ENCODE measurements at places on chromosomes 7 and 10.

DNA sequence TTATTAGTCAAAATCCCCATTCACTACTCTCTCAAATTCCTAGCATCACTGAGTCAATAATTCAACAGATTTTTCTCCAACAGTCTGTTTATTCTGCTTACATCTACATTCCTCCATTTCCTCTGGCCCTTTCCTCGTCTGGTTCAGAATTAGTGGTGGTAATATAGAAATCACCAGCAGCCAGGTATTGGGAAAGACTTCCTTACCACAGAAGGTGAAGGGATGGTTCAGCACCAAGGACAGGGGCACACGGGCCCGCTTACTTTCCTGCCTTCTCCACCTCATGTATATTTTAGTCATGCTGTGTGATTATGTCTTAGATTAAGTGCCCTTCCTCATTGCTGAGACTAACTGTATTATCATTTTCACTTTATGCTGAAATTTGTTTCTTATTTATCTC is 70.4 kb upstream of the APBB1IP start:
- DNase-seq, result peak; percentile 26

DNA sequence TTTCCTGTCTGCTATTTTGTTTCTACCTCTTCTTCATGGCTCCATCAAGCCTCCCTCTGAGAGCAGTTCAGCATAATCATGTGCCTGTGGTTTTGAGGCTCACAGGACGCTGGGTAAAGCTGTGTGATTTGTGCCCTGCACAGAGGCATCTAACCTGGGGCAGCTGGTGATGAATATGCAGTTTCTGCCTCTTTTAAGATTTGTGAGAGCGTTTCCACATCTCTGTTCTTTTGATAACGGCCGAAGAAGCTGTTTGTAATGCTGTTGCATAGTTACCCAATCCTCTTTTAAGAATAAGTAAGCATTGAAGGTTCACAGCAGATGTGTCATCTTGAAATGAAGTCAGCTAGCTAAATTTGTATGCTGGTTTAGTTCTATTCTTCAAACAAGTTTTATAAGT is 45.2 kb downstream of the PNLIPRP3 start:
- DNase-seq, result no peak

DNA sequence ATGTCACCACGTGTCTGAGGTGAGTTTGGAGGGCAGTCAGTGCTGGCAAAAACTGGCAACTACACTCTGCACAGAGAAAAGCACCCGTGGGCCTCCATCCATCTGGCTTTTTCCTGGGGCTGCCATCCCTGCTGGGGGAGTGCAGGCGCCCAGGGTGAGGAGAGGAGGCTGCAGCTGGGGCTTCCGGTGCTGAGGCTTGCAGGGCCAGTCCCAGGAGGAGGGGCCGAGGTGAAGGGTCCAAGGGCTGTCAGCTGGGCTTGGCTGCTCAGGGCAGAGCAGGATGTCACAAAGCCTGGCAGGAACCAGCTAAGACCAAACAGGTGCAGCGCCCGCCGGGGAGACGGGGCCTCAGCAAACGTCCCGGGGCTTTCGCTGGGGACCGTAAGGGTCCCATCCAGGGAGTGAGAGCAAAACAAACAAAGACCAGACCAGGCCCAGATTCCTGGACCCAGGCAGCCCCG is 77.2 kb downstream of the CFAP46 start:
- DNase-seq, result no peak

DNA sequence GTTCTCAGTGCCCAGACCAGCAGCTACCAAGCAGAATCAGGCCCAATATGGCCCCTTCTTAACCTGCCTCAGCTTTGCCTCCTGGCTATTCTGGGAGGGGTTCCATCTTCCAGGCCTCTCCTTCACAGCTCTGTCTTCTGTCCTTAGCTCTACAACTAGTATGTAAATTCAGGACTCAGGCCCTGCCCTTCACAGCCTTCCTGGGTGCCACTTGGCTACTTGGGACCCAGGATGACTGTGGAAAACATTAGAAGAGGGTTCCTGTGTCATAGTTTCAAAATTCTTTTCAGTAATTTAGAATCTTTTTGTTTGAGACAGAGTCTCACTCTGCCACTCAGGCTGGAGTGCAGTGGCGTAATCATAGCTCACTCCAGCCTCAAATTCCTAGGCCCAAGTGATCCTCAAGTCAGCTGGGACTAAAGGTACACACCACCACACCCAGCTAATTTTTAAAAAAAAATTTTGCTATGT is 33.2 kb upstream of the PAPSS2 start:
- DNase-seq, result no peak

DNA sequence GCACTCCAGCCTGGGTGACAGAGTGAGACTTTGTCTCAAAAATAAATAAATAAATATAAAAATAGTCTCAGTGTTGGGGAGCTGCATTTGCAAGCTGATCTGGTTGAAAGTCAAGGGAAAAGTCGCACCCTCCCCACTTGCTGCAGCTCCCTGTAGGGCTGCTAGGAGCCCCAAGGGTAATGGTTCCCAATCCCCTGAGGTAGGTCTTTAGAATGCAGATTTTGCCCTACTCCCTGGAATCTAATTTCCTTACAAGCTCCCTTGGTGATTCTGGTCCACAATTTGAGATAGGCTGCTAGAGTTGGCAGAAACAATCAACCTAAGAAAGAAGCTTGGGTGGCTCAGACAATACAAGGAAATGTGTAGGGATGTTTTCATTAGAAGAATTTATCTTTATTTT is 232.5 kb upstream of the YAE1 start:
- no peak for DNase-seq

DNA sequence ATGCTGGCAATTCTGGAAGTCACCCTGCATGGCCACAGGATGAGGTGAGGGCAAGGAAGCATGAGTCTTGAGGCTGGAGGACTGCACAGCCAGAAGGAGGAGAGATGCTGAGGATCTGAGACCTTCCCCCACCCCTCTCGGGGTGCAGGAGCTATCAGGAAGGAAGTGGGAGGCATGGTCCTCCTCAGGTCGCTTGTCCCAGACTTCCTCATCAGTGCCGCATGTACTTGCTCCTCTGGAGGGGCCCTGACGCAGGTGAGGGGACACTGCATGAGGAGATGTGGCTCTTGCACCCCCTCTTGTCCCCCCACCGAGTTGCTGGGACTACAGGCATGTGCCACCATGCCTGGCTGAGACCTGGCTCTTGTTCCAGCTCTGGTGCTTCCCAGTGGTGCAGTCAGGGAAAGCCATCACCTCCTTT is 5.7 kb upstream of the ZMIZ1 start:
- no peak for DNase-seq
